ENCODE measurements at places on chromosomes 16 and 17. TPM values are rescaled to one million over a fixed set of nuclear protein-coding genes. Genes with fewer than 3 reads are reported as not detected.

CLEC18A gene
- 2.2 TPM for total RNA-seq

SOX9 gene
- 21.4 TPM for total RNA-seq

ACSM2B gene
- not detected for total RNA-seq

TP53TG3C gene
- total RNA-seq: not detected

MT1A gene
- total RNA-seq: 22.3 TPM

CARHSP1 gene
- 43.6 TPM for total RNA-seq

ARL6IP1 gene
- 97.6 TPM for total RNA-seq

MMP2 gene
- total RNA-seq: 121 TPM

ASIC2 gene
- not detected for total RNA-seq

SBK1 gene
- 0.49 TPM for total RNA-seq

SF3B3 gene
- total RNA-seq: 382 TPM

MYH11 gene
- 1,287 TPM for total RNA-seq

KRT33A gene
- not detected for total RNA-seq

All from ureter (tissue), 1 donor.